ENCODE measurements at places on chromosomes 13 and 19.
A peak's percentile ranks its signal among the peaks of the same experiment; 100 is the strongest.

DNA sequence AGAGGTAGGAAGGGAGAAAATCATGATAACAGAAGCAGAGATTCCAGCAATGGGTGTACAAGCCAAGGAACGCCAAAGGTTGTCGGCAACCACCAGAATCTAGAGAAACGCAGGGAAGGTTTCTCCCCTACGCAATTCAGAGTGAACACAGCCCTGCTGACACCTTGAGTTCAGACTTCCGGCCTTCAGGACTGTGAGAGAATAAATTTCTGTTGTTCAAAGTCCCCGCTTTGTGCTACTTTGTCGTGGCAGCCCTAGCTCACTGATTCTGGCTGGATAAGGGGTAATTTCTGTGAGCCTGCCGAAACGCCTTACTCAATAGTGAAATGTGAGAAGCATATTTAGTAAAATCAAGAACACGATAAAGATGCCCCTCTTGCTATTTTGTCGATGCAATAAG is 5.3 kb upstream of the CLEC4G start:
- DNase-seq, result no peak

GRCh38 chr19:7680606-7681339 is at the start of gene TRAPPC5:
TRAPPC5 (plus strand) TSS chr19:7680833; CDS start chr19:7682254, 1,421 bp downstream.
- peak; percentile 84 for DNase-seq

GRCh38 chr19:30228113-30228834 is 143.9 kb upstream of the ZNF536 start:
- DNase-seq, result no peak

DNA sequence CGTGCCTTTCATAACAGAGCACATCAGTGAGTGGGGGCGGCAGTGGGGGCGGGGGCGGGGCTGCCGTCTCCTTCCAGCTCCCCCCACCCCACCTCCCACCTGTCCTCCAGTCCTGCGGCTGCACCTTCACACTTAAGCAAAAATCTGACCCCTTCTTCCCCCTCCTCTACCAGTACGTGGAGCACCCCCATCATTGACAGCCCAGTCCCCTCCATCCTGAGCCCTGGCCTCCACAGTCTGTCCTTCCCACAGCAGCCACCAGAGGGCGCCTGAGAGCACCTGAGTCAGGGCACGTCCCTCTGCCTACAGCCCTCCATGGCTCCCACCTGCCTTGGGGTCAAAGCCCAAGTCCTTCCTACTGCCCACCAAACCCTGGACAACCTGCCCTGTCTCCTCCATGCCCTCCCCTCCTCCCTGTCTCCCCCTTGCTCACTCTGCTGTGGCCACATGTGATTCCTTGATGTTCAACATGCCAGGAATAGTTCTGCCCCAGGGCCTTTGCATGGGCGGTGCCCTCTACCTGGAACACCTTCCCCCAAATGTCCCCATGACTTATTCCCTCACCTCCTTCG is 4.0 kb downstream of the EBI3 start:
- DNase-seq, result peak; percentile 55

- DNase-seq, result peak; percentile 31
Measured at GRCh38 chr19:10603084-10603872, 16.2 kb upstream of the AP1M2 start.

Measured in lung microvascular endothelial cell (primary cell).